ENCODE measurements at places on chromosomes 3 and 15.
A peak's percentile ranks its signal among the peaks of the same experiment; 100 is the strongest.

- no peak for DNase-seq
Measured at GRCh38 chr15:26620528-26621458, 152.1 kb downstream of the GABRB3 start.

DNA sequence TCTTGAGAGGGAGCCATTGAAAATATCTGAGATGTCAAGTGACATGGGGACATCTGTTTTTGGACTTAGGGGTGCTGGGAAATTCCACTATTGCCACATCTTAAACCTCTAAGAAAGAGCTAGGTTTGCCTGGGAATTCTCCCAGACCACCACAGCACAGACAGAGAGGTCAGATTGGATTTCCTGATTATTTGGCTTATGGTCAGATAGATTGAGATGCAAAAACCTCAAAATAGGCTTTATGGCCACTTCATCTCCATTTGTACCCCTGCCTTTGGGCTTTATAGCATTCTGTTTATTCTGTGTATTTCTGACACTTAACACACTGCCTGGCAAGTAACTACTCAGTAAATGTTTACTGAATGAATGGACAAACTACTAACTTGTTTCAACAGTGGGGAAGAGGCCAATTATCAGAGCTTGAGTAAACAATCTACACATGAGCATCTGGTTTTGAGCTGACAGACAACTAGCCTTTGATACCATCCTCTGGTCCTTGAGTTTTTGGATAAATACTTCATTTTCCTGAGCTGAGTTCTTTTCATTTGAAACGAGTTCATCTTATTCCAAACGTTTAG is 81.8 kb downstream of the TP63 start:
- no peak for DNase-seq

DNA sequence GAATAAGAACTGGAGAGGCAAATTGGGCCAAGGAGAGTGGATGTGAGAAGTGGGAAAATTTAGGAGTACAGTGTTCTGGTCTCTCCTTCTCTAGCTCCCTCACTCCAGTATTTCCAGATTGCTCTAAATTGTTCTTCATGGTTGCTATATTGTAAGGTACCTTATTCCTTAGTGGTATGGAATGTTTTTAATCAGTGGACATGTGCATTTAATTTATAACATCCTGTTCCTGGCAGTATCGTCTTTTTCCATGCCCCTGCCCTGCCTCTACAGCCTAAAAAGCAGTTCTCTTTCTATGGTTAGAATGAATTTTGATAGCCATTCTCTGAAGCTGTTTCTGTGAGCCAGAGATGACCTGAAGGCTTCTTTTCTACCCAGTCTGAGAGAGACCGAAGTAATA is 180.5 kb downstream of the TCF12 start:
- DNase-seq, result no peak

- no peak for DNase-seq
Measured at GRCh38 chr15:38024293-38025091, 90.1 kb downstream of the TMCO5A start.

DNA sequence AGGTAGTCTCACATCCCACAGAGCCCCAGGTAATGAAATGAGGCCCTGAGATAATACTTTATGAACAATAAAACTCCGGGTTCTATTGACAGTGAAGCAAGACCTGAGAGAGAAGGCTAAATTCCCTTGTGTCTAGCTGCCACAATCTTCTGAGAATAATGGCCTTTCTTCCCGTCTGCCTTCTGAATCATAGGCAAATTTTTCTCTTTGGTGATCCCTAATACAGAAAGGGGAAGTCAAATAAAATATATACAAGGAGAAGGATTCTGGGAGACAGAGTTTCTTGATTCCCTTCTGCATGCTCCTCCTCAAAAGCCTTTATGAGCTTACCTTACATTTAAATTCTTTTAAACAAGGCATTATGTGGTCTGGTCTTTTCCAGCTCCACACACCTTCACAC is 29.9 kb upstream of the CCR2 start:
- DNase-seq, result no peak

- DNase-seq, result no peak
Measured at GRCh38 chr15:42279234-42279723, 6.0 kb upstream of the TMEM87A start.

DNA sequence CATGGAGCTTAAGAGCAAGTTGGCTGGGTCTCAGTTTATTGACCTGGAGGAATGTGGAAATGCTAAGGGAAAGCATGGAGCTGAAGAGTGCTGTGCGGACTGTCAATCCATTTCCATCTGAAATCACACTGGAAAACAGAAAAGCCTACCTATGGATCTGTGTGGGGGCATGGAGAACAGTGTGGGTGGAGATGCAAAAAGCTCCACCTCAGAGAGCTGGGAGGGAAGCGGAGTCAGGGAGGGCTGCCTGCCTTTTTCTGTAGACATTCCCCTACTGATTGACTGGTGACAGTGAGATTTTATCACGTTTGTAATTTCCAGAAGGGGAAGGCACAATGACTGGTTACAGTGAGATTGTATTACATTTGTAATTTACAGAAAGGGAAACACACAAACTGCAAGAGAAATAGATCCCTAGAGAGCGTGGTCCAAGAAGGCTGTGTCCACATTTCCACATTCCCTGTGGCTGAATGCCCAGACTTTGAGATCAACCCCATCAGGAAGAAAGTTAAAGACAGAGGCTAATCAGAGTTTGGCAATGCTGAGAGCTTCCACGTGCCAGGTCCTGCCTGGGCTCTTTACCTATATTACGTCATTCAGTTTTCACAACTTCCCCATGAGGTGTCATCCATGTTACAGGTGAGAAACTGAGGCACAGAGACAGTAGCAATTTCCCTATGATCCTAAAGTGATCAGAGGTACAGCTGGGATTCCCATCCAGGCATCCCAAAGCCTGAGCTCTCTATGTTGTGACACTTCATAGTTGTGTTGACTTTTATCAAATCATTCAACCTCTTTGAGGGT is 67.7 kb upstream of the NSMCE3 start:
- DNase-seq, result no peak

- no peak for DNase-seq
Measured at GRCh38 chr3:49058011-49058410, 28.8 kb upstream of the IMPDH2 start.

- no peak for DNase-seq
Measured at GRCh38 chr15:49178497-49178896, 8.4 kb downstream of the GALK2 start.

DNA sequence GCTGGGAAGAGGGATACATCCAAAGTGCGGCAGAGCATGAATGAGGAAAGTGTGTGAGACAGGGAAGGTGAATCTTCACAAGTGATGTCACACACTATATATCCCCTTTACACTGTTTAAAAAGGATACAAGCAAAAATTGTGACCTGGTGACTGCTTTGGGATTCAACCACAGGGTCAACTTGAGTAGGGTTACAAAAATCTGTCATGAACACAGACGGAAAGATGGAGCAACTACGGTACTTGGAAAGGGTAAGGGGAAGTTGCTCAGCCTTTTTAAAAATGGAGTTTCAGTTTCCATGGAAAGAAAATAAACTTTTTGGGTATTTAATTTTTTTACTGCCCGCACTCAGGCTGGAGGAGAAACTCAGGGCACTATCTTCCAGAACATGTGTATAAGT is 60.3 kb downstream of the B3GNT5 start:
- no peak for DNase-seq

GRCh38 chr3:100956276-100956675 is 36.9 kb downstream of the ABI3BP start:
- DNase-seq, result no peak

GRCh38 chr15:39788108-39788507 is 5.5 kb upstream of the FSIP1 start:
- no peak for DNase-seq

DNA sequence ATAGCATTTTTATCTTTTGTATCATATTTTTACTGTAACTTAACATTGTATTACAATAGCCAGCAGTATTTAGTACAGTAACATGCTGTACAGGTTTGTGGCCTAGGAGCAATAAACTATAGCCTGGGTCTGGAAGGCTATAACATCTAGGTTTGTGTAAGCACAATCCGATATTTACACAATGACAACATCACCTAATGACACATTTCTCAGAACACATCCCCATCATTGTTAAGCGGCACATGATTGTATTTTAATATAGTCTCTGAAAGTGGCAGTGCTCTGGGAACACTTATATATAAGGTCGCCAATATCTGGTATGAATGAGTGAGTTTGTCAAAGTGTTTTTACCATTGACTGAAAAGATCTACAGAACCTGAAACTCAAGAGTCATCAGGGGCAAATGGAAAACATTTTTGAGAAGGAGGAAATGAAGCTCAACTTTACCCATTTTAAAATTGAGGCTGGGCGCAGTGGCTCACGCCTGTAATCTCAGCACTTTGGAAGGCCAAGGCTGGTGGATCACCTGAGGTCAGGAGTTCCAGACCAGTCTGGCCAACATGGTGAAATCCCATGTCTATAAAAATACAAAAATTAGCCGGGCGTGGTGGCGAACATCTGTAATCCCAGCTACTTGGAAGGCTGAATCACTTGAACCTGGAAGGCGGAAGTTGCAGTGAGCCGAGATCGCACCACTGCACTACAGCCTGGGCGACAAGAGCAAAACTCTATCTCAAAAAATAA is 38.8 kb upstream of the TNFSF10 start:
- DNase-seq, result no peak

- no peak for DNase-seq
Measured at GRCh38 chr3:15428539-15428938, 1.1 kb downstream of the EAF1 start.

GRCh38 chr3:138437281-138437680 is 2.9 kb downstream of the ESYT3 start:
- DNase-seq, result peak; percentile 88

- peak; percentile 85 for DNase-seq
Measured at GRCh38 chr3:13718436-13718835, 161.4 kb downstream of the WNT7A start.

- DNase-seq, result no peak
Measured at GRCh38 chr3:159593927-159594605, 394.6 kb upstream of the IL12A start.

DNA sequence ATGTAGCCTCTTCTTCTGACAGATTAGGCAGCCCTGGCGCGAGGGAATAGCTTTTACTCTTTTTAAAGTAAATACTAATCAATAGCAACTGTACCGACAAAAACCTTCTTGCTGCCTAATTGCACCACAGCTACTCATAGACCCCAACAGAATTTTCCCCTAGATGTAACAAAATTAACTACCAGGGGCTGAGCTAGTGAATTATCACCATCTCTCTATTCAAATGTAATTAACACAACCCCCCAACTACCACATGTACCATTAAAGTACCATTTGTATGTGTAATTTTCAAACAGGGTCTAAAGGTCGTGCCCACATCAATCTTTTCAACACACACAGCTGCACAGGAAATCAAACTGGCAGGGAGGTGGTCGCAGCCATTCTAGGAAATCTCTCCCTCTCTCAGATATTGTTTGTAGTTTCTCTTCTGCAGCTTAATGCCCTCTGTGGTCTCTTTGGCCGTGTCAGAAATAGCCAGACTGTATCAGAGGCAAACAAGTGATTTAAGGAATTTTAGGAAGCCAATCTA is 322.9 kb downstream of the RORA start:
- no peak for DNase-seq

All from mesenteric fat pad (tissue), 1 donor.